ENCODE measurements at places on chromosomes 1 and 21. TPM values are rescaled to one million over a fixed set of nuclear protein-coding genes. Genes with fewer than 3 reads are reported as not detected.

- DNase-seq: no peak
Measured at GRCh38 chr1:115356356-115356755, 18.3 kb upstream of the NGF start.

GRCh38 chr1:227321035-227321434, 2.7 kb upstream of the CDC42BPA start:
- no peak for DNase-seq

TENT5C gene
- total RNA-seq: 13.6 TPM

DNA sequence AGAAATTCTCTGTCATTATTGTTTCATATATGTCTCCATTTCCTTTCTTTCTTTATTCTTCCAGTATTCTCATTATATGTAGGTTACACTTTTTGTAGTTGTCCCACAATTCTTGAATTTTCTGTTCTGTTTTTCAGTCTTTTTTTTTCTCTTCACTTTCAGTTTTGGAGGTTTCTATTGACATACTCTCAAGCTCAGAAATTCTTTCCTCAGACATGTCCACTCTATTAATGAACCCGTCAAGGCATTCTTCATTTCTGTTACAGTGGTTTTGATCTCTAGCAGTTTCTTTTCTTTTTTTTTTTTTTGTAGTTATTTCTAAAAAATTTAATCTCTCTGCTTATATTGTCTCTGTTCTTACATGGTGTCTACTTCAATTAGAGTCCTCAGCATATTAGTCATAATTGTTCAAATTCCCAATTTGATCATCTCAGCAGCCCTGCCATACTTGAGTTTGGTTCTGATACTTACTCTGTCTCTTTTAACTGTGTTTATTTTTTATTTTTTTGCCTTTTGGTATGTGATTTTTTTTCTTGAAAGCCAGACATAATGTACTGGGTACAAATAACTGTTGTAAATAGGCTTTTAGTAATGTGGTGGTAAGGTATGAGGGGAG, 49.5 kb upstream of the KCNK2 start:
- no peak for DNase-seq

DNA sequence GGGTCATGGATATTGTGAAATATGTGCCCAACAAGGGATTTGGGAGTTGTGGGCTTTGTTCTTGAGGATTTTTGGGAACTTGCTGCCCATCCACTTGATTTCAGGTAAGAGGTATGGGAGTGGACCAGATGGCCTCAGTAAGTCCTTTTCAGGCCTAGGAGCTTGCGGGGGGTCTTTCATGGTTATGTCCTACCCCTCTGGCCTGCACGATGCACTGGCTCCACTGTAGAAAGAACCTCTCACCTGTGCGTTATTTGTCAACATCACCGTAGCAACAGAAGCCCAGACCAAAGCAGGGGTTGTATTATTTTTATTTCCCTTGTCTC, 8.6 kb downstream of the RIIAD1 start:
- no peak for DNase-seq

GRCh38 chr1:38741341-38741740, 118.2 kb downstream of the RRAGC start:
- DNase-seq: no peak

DNA sequence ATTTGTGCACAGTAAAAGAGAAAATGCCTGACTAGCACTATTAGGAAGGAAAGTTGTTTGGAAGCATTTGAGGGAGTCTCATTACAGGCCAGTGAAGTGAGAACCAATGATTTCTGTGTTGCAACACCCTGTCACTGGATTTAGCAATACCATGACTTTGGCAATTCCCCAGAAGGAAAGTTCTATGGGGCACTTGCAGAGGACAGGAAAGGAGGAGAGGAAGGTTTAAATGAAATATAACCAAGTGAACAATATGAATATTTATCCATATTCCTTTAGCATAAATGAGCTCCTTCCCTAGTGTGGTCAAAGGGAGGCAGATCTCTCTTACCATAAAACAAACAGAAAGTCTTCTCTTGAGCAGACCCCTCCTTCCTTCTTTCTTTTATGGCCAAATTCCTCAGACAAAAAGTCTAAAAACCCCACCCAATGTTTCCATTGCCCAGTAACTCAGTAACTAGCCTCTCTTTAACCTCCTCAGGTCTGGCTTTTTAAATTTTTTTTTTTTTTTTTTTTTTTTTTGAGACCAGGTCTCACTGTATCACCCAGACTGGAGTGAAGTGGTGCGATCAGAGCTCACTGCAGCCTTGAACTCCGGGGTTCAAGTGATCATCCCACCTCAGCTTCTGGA, 5.5 kb downstream of the TLR5 start:
- DNase-seq: no peak

Data from upper lobe of left lung (tissue), 6 donors.